Natural killer cell treated with Interleukin-12 subunit alpha and Interleukin-12 subunit beta and Interleukin-15 and Interleukin-18, amount 100 ng/mL, for 72 hours (primary cell): ENCODE measurements at places on chromosomes 7 and 10.

DNA sequence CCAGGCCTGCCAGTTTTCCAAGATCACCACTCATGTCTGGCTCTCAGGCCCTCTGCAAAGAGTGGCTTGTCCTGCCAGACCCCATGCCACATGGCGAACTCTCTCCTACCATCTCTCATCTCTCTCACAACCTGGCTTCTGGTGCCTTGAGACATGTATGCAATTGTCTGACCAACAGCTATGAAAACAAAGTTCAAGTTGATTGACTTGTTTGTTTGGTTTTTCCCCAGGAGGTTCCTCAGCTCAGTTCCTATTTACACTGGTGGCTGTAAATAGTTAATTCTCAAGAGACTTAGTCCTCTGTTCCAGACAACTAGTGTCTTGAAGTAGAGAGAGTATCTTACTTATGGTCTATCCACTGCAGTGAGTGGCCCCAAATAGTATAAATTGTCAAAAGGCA, 131.8 kb downstream of the SNX10 start:
- no peak for DNase-seq

GRCh38 chr10:1377740-1378397, 321.7 kb downstream of the WDR37 start:
- no peak for DNase-seq

GRCh38 chr10:71229726-71230655, 17.6 kb downstream of the UNC5B start:
- no peak for DNase-seq

DNA sequence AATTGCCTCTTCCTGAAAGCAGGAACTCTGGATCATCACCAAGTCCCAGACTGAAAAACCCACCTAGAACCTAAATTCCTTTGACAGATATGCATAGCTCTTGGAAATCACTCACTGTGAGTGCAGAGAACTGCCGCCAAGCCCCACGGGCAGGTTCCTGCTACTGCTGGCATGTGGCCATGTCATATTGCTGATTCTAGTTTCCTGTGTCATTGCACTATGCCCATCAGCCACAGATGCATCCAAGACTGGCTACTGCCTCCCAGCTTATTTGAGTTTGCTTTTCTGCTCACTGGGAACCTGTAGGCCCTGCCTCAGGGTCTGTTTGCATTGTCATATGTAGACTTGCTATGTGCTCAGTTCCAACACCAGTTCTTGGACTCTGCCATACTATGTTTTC, 786.0 kb downstream of the GRID1 start:
- DNase-seq = no peak

DNA sequence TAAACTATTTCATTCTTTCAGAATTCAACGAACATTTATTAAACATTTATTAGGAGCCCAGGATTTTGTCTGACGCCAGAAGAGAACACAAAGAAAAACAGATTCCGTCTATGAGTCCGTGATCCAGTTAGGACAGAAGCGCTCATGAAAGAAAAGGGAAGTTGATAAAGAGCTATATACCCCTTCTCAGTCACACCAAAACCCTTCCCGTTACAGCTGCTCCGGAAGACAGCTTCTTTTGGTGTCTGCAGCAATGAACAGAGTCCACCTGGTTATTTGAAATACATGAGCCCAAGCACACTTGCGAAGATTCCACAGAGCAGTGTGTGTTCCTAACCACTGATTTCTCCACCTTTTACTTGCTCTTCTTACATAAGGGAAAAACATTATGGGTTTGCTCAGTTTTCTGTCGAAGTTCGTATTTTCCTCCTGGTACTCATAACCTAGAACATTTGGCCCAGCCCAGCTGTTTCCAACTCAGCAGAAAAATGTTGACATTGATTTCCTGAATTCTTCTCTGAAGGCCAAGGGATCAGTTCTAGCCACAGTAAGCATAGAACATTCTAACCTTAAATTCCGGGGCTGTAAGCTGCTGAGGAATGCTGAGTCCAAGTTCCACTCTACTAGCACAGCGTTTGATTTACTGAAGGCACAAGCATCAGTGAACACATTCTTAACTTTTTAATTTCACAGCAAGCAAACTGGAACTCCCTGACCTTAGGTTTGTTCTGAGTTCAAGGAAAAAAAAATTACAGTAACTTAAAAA, 206.5 kb downstream of the SORCS1 start:
- no peak for DNase-seq

DNA sequence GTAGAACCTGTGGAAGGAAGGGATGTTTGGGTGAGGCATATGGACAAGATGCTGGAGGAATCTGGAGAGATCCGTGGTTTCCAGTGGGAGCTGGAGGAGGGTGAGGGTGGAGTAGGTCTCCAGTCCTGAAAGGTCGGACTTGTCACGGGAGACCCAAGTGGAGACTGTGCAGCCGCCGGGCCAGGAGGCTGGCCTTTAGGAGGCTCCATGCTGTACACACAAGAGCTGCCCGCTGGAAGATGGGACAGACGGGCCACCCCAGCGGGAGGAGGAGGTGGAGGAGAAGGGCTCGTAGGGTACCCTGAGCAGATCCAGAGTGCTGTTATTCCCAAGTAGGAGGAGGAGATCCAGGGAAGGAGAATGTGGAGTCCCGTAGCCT, 106.7 kb downstream of the NKX6-2 start:
- DNase-seq = peak; percentile 22

DNA sequence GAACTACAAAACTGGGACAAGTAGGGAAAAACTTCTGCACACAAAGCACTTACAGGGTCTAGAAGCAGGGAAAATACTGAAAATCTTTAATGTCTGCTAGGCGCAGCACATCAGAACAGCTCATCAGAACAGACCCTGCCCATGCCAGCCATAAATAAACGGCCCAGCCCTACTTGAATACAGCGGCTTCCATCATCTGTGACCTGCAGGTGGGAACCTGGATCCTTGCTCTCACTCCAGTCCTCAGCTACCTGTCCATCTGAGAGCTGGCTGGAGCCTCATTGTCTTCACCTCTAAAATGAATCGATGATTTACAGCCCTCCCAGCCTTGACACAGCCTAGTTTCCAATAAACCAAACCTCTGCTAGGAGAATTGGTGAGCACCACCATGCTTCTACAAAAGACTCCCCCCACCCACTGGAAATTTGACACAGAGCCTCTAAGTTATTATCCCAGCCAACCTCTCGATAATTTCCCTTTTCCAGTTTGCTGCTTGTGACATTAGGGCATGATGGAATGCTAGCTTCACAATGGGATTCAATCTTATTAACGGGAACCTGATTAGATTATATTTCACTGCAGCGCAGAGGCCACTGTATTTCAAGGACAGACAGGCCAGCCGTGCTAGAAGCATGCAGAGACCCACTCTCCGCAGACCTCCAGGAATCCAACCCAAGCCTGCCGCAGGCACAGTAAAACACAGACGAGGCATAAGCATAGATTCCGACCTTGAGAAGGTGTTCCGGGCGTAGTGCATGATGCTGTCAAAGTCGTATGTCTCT, 61.6 kb upstream of the OPALIN start:
- DNase-seq = no peak
